ENCODE measurements at places on chromosomes 7 and 10. TPM values are rescaled to one million over a fixed set of nuclear protein-coding genes. Genes with fewer than 3 reads are reported as not detected.

The ATG9B gene
- not detected for total RNA-seq

The PVRIG gene
- total RNA-seq, result 2.2 TPM

The RUFY2 gene
- 34.5 TPM for total RNA-seq

The COG5 gene
- total RNA-seq, result 44.9 TPM

The CXCL12 gene
- total RNA-seq, result 96.6 TPM

The SP4 gene
- 3.6 TPM for total RNA-seq

- no peak for DNase-seq
Observed at GRCh38 chr7:112770051-112770450, 20.1 kb downstream of the TMEM168 start.

DNA sequence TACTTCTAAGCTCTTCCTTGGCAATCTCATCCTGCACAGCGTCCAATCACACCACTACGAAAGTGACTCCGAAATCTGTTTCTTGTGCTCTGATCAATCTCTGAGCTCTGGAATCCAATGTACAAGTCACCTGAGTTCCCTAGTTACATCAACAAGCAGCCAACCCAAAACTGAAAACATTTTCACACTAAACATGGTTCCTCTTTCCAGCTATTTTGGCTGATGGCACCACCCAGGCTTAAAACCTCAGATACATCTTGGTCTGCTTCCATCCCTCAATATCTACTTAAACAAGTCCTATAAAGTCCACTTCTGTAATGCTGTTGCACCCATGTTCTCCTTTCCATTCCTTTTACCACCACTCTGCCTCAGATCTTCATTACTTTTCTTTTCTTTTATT, 3.6 kb downstream of the BLOC1S2 start:
- no peak for DNase-seq

GRCh38 chr10:182441-183201, 47.4 kb downstream of the ZMYND11 start:
- no peak for DNase-seq

DNA sequence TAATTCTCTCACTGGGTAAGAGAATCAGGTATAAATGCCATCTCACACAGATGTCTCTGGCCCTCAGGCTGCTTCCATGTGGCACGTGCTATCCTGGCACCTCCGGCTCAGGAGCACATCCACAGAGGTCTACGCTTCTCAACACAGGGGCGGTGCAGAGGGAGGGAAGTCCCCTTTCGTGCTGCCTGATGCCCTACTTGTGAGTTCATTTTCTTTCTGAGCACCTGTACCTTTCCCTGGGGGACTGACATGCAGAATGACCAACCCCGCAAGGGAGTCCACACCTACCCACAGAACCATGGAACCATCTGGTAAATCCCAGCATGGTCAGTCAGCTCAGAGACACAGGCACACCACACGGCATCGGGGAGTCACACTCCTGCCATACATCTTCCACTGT, 99.0 kb upstream of the SAMD8 start:
- DNase-seq, result no peak

DNA sequence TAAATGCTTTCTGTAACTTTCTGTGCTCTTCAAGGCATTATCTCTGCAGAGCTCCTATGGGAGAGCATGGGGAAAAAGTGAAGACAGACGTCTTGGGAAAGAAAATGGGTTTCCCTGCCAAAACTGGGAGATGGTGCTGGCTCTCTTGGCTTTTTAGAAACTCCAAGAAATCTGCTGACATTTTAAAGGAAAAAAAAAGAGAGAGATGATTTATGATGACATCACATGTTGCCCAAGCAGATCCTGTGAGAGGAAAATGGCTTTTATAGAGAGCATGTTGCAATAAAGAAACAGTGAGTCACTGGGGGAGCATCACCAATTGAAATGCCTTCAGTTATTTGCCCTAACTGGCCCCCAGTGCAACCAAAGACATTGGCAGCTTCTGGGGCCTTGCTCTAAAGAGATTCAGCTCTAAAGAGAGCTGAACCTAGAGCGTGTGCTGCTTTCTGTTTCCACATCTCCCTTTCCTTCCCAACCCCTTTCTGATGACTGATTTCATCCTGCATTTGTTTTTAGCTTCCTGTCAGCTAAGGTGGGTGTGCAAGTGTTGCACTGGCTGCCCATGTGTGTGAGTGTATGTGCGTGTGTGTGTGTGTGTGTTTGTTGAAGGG, 37.7 kb downstream of the LRMDA start:
- no peak for DNase-seq
